ENCODE measurements at places on chromosomes 1 and 21. TPM values are rescaled to one million over a fixed set of nuclear protein-coding genes. Genes with fewer than 3 reads are reported as not detected.

The MMEL1 gene
- total RNA-seq: 2.7 TPM

The LDLRAD1 gene
- 0.30 TPM for total RNA-seq

- DNase-seq: peak; percentile 46
- no peaks in the 10 kb centered on the region for H3K36me3 ChIP-seq
- peak overlapping the region; percentile 36 for H3K4me3 ChIP-seq
Measured at GRCh38 chr1:226662642-226663326, 76.3 kb downstream of the ITPKB start.

DNA sequence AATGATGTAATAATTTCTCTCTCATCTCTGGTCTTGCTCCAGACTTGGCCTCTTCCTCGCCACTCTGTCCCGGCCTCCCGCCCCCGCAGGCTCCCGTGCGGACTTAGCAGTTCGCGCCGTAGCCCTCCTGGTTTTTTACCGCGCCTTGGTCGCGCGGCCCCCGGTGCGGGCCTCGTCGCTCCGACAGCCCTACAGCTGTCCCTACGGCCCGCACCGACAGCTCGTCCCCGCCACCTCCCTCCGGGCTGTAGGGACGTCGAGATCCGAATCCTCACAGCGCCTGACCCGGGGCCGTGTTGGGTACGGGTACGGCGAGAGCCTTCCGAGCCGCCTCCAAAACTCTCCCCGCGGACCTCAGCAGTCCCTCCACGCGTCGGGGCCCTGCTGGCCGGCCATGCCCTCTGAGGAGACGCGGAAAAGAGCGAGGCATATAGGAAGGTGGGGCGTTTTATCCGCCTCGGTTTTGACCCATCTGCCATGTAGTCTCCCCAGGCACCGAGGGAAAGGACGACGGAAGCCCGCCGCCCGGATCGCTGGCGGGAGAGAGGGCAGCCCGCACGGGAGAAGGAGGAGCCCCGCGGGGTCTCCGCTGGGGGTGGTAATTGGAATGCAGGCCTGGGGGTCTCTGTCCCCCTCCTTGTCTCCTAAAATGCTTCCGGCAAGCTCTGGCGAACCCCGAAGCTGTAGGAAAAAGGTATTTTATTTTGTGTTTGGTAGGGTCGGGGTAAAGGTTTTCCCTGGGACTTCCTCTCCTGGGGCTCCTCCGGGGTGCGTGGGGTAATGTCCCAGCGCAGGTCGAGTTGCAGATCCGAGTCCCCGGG is 3.3 kb downstream of the LHX4 start:
- H3K36me3 ChIP-seq: no peaks in the 10 kb centered on the region
- peaks cover 10% of the 10 kb centered on the region for H3K4me1 ChIP-seq
- DNase-seq: no peak
- no peak overlapping the region for H3K27ac ChIP-seq
- H3K27me3 ChIP-seq: peaks cover 9% of the 10 kb centered on the region
